Putamen (tissue), 1 donor: ENCODE measurements at places on chromosomes 13 and 19.

GRCh38 chr19:35023428-35023827 is 6.8 kb upstream of the SCN1B start:
- DNase-seq, result no peak

DNA sequence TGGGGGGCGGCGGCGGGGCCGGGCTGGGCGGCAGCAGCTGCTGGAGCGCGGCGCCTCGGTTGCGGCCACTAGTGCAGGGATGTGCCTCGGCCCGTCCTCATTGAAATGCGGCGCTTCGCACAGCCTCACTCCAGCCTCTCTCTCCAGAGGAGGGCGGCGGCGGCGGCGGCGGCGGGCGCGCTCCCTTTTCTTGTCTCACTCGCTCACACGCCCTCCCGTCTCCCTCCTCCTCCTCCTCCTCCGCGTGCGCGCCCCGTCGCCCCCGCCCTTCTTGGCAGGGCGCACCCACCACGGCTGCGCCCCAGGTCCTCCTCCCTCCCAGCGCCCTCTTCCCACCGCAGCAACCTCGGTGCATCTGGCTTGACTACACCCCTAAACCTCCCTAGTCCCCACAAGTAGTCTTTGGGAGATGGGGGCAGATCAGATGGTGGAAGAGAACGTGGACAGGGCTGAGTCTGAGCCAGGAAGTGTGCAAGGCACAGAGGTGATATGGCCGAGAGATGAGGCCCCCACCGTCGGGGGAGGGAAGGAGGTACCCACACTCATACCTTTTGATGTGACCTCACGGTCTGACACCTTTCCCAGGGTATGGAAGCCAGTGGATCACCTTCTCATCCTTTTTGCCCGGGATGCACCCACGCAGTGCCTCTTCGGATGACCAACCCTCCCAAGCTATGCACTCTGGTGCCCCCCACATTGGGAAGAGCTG is at the start of gene DCLK1:
TSS of gene DCLK1 (minus strand) at position 161 of the 709 bp plus-strand sequence.
- peak; percentile 30 for DNase-seq

GRCh38 chr19:23698711-23699520 is 11.9 kb upstream of the ZNF675 start:
- DNase-seq, result no peak

DNA sequence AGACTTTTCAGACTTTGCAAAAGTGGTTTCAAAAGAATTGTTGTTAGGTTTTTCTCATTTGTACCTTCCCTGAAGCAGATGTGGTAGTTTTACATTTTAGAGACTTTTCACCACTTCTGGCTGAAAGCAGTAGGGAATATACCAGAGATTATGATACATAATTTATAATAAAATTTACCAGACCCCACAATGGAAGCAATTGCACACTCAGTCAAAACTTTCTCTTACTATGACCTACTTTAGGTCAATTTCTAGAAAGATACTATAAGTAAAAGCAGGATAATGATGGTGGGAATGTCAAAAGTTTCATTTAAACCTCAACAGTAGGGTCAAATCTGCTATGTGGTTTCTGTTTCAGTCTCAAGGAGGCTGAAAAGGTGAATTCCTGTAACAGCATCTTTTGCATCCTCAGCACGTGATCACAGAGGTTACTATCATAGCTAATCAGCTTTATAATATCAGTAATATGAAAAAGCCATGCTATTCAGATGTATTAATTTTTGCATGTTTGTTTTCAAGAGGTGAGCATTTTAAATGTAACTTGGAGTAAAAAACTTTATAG is 26.9 kb downstream of the PCCA start:
- no peak for DNase-seq

DNA sequence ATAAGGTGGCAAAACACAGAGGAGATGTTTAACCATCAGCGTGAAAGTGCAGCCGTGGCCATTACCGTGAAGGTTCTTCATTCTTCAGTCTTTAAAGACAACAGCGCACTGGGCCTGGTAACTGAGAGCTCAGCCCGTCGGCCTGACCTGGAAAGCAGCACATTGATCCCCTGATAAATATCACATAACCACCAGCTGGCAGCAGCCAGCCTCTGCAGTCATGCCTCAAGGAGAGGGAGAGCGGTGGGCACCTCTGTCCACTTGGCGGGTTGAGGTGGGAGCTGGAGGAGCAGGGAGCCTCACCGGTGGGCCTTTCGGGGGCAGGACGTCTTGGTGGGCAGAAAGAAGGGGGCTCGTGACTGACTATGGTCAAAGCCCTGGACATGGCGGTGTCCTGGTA is 58.1 kb downstream of the MCF2L start:
- DNase-seq, result no peak

DNA sequence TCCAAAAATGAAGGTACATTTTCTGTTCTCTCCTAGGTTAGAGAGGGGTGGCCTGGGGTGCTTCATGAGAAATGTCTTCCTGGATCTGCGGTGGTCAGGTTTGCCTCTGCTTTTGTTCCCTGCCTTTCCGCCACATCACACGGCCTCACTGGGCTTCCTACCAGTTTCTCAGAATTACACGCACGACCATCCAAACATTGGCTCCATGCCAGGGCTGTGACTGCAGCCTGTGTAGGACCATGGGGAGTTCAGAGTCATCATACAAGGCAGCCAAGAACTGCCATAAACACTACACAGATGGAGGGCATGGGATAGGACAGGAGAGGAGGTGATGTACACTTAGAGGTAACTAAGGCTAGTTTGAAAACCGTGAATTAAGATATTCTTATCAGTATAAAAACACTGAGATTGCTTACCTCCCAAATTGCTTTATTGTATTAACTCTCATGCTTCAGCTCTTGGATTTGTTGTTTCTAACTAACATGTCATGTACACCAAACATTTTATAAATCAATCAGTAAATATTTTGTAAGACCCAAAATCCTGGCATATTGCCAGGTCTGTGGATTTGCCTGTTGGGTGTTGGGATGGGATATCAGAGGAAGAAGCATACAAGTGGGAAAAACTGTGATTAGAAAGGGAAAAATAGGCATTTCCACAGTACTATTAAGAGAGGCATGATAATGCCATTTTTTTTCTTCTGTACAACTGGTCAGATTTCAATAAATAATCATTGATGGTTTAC is 45.2 kb downstream of the CDADC1 start:
- peak; percentile 41 for DNase-seq

DNA sequence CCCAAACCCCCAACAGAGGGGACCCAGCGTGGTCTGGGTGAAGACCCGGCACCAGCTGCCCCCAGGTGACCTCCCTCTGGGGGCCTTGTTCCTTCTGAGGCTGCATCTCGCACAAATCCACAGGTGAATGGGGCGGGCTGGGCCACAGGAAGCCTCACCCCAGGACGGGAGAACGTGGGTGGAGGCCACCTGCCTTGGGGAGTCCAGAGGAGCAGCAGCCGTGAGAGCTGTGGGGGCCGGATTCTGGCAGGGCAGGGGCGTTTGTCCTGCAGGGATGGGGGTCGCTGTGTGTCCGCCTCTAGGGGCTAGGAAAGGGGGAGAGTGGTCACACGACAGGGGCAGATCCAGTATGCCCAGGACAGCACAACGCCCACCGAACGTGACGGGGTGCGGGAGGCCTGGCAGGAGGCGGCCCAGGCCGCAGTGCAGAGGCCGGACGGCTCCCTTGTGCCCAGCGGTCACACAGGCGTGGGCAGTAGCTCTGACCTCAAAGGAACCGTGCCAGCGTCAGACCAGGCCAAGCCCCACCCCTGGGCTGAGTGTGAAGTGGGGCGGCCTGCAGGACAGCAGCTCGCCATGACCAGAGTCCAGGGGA is 6.7 kb downstream of the POLR2E start:
- DNase-seq, result no peak

DNA sequence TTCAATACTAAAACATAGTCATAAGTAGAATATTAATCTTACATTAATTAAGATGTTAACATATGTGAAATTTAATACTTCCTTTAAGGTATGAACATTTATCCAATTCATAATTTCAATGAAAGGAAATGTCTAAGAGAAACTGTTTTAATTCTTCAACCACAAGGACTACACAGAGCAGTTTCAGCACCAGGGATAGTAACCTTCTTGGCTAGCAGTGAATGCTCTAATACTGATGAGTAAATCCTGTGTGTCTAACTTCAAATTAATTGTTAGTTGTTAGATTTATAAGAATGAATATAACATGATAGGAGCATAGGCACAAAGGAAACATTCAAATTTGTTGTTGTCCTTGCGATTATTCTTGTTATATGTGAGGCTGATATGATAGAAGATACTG is 15.6 kb upstream of the NBEA start:
- DNase-seq, result no peak

DNA sequence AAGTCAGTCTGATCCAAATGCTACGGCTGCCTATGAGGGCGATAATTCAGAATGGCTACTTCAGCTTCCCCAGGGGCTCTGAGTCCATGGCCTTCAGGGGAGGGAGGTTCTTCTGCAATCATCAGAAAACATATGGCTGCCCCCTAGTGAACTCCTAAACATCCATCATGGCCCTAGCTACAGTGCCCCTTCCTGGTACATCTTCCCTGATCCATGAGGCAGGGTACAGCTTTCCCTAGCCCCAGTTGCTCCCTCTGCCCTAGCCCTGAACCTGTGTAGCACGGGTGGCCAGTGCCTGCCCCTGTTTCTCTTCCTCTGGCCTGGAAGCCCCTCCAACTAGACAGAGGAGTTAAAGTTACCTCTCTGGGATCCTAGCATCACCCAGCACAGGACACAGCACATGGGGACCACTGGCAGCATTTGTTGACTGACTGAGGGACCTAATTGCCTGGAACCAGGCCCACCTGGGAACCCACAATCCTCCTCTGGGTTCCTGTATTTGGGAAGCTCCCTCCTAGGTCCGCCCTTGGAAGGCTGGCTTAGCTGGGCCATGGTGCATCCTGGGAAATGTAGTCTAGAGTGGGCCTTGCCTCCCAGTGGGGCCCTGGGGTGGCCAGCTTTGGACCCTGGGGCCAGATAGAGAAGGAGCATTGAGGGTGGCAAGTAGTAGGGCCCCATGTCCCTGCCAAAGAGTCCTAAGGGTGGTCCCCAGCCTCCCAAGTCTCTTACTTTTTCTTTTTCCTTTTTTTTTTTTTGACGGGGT is 17.7 kb upstream of the SEMA6B start:
- DNase-seq, result no peak

- DNase-seq, result no peak
Observed at GRCh38 chr13:102626928-102627327, 30.1 kb downstream of the TPP2 start.

DNA sequence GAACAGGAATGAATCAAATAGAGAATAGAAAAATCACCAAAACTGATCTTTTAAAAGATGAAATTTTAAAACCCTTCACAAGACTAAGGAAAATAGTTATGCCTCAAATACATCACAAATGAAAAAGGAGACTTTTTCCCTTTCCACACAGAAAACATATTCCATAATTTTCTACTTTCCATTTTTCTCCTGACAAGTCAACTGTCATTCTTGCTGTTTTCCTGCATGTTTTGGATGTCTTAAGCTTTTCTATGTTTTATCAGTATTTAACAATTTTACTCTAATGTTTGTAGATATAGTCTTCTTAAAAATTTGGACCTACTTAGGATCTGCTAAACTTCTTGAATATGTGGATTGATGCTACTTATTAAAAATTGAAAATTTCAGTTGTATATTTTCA is 810.8 kb downstream of the OLFM4 start:
- DNase-seq, result no peak

- no peak for DNase-seq
Observed at GRCh38 chr13:88979465-88980175, 1308.4 kb downstream of the SLITRK5 start.
